ENCODE measurements at places on chromosomes 4 and X. TPM values are rescaled to one million over a fixed set of nuclear protein-coding genes. Genes with fewer than 3 reads are reported as not detected.

The HCFC1 gene
- 98.0 TPM for total RNA-seq

The TMPRSS11A gene
- 0.81 TPM for total RNA-seq

The AFP gene
- 67.6 TPM for total RNA-seq

The TMEM47 gene
- total RNA-seq, result 23.6 TPM

The VSIG1 gene
- total RNA-seq, result 33.2 TPM

The GAGE12E gene
- not detected for total RNA-seq

The PPARGC1A gene
- 93.3 TPM for total RNA-seq

DNA sequence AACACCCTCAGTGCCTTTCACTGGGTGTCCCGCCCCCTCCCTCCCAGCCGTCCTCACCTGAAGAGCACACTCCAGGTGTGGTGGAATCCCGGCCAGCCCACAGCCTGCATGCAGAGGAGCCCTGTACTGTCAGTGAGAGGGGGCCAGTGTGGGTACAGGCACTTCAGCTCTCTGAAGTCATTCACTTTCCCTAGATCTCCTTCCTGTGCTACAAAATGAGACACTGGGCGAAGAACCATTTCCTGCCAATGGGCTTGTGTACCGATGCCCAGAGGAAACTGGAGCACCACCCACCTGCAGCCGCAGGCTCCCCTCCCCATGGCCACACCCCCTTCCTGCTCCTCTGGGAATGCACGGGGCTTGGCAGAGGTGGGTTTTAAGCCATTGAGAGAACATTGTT is 73.9 kb upstream of the C4orf50 start:
- no peak for DNase-seq

GRCh38 chr4:102825261-102826091 is 1.9 kb downstream of the UBE2D3 start:
- no peak for DNase-seq

- DNase-seq, result no peak
Measured at GRCh38 chr4:122622400-122622799, 1.5 kb upstream of the IL21 start.

GRCh38 chr4:165668694-165669093 is 204.3 kb upstream of the TLL1 start:
- no peak for DNase-seq

- no peak for DNase-seq
Measured at GRCh38 chr4:111230265-111230664, 607.4 kb upstream of the PITX2 start.

DNA sequence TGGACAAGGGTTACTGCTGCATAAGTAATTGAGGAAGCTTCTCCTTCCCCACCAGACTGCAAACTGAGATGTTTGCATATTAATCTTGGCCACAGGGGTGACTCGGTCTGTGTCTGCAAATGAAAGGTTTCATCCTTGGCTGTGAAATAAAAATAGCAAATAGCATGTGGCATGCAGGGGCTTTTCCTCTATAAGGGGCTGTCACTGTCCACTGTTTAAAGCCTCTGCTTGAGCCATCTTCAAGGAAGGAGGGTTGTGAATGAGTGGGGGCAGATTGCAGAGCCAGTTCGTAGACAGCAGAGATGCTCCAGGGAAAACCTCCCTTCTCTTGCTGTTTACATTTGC is 33.3 kb downstream of the TMSB4X start:
- no peak for DNase-seq

GRCh38 chr4:99927566-99927965 is 18.9 kb downstream of the DNAJB14 start:
- DNase-seq, result no peak

- no peak for DNase-seq
Measured at GRCh38 chr4:6990661-6991060, 52.5 kb upstream of the TADA2B start.

DNA sequence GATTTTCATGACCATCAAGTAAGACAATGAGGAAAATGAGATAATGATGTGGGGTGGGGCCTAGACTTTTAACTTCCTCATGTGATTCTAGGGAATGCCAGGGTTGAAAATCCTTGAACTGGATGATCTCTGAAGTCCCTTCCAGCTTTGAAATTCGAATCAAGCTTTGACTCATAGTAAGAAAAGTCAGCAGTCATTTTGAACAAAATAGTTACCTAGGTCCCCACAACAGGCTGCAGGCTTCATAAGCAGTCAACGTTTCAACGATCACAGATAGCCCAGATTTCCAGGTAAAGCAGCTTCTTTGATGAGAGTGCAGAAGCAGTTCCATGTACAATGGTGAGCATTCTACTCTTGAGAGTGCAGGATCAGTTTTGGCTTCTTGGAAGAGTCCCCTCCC is 93.7 kb downstream of the GRIA3 start:
- no peak for DNase-seq

DNA sequence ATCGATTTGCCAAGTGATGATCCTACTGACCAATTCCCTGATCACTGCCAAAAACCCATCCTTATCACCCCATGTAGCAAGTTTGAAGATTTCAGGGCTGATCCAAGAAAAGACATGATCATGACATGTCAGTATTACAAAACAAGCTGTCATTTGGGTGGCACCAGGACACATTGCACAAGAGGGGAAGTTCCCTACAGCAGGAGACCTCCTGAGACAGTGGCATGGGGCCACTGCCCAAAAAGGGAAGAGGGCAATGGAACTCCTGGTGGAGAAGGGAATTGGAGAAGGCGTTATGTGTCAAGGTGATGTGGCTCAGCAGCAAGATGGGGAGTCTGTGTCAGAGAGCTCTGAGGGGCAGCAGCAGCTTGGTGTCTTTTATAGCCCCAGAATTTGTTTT is 43.4 kb downstream of the ZNF182 start:
- no peak for DNase-seq

GRCh38 chrX:10480861-10481260 is 139.5 kb downstream of the MID1 start:
- no peak for DNase-seq

GRCh38 chr4:105246712-105247111 is 100.0 kb downstream of the TET2 start:
- no peak for DNase-seq
